ENCODE measurements at places on chromosomes 2 and 18.

DNA sequence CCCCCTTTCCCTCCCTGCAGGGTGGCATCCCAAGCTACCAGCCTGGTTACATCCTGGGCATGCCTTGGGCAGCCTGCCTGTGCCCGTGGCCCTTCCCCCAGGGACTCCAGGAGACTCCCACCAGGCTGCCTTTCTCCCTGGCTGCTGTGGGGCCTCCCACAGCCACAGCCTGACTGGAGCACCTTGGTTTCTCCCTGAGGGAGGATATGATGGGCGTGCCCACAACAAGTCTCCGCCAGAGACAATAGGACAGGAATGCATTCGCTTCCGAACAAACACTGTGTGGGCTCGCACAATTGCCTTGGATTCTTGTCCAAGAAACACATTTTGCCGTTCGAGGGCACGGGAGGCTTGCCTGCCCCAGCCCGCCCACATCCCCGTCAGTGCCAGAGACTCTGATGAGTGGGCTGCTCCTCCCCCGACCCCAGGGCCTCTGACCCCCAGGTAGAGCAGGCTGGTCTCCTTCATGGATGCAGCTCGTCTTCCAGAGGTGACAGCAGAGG, 102.1 kb downstream of the SMAD7 start:
- no peak for DNase-seq

GRCh38 chr2:7984693-7985353, 697.0 kb upstream of the ID2 start:
- no peak for DNase-seq

DNA sequence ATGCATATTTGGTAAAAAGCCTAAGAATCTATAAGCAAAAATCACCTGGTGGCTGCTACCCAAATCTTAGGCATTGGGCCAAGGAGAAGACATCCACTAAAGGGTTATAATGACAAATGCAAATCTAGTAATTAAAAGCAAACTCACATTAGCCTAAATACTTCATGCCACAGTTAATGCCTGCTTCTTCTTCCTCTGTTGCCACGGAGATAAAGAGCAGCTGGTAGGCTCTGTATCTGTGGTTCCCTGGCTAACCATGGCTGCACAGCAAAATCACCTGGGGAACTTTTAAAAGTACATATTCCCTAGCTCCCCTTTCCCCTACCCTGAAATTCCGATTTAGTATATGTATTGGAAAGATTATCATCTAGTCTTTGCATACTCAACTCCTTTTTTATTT, 114.3 kb downstream of the LNPK start:
- DNase-seq: no peak

DNA sequence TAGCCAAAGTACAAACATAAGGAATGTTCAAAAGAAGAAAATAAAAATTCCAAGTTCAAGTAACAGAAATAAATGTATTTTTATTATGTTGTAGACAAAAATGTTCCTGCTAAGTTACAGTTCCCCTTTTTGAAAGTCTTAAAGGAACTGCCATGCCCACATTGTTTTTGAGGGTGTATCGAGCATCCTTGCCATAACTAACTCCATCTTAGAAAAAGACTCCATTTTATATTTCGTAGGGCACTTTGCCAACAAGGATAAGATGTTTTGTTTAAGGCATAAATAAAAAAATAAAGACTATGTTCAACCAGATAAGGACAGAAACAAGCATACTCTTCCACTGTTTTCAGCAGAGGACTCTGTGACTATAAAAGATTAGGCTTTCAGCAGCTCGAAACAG, 67.3 kb downstream of the TMEM237 start:
- no peak for DNase-seq

- no peak for DNase-seq
These were observed 28.6 kb downstream of the TTC21B start for GRCh38 chr2:165924946-165925345.

DNA sequence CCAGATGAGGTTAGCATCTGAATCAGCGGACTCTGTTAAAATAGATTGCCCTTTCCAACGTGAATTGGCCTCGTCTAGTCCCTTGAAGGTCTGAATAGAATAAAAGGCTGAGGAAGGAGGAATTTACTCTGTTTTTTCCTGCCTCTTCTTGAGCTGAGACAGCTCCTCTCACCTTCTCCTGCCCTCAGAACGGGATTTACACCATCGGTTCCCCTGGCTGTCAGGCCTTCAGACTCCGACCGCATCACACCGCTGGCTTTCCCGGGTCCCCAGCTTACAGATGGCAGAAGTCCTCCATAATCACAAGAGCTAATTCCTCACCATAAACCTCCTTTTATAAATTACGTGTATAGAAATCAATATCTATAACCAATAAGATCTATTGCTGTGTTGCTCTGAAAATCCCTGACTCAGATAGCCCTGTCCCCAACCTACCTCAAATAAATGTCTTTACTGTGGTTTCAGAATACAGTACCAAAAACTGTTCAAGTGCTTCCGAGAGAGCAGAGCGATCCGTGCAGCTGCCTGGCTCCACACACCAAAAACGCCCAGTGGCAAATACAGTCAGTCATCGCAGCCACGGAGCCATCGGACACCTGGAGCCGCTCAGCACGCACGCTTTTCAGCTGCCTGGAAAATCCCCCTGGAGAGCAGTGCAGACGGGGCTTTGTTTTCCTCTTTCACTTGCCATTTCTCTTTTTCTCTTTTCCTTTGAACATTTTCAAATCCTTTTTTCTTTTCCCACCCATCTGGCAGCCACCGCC, 196.9 kb downstream of the NRP2 start:
- no peak for DNase-seq

- no peak for DNase-seq
These were observed 68.3 kb downstream of the SPRED2 start for GRCh38 chr2:65363879-65364666.

- no peak for DNase-seq
These were observed 18.8 kb upstream of the FAM110C start for GRCh38 chr2:65121-65520.

DNA sequence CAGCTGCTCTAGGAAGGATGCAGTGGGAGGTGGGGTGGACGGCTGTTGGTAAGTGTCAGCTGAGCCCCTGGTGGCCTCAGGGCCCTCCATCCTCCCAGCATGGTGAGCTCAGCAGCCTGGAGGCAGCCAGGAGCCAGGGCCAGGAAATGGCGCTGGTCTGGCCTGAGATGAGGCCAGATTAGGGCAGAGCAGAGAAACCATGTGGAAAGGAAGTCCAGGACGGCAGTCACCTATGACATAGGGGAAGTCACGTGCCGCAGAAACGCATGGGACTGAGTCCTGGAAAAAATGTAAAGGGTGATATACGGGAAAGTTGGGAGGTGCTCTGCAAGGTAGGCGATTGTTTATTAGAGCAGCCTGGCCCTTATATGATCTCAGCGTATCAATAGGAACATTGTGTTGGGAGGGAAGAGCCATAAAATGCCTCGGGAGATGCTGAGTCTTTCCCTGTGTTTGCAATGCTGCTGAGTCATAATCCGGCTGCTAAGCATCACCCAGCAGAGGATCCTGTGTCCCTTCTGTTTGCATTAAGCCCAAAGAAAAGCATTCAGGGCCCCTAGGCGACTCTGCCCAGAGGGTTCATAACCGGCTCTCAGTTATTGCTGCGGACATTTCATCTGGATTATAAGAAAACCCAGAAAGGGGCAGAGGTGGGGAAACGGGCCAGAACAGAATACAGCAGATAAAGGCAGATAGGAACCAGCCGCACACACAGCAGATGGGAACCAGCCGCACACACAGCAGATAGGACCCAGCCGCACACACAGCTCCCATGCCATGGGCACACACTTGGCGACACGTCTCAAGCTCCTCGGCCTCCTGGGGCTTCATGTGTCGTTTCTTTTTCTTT, 30.3 kb upstream of the B3GNT7 start:
- no peak for DNase-seq

GRCh38 chr18:49030692-49031443, 80.1 kb upstream of the SMAD7 start:
- DNase-seq: no peak

GRCh38 chr18:55582325-55582724, 5.7 kb downstream of the TCF4 start:
- no peak for DNase-seq

- no peak for DNase-seq
These were observed 57.1 kb upstream of the TWIST2 start for GRCh38 chr2:238790833-238791230.

- DNase-seq: peak; percentile 51
These were observed 67.4 kb downstream of the STEAP3 start for GRCh38 chr2:119290859-119291587.

DNA sequence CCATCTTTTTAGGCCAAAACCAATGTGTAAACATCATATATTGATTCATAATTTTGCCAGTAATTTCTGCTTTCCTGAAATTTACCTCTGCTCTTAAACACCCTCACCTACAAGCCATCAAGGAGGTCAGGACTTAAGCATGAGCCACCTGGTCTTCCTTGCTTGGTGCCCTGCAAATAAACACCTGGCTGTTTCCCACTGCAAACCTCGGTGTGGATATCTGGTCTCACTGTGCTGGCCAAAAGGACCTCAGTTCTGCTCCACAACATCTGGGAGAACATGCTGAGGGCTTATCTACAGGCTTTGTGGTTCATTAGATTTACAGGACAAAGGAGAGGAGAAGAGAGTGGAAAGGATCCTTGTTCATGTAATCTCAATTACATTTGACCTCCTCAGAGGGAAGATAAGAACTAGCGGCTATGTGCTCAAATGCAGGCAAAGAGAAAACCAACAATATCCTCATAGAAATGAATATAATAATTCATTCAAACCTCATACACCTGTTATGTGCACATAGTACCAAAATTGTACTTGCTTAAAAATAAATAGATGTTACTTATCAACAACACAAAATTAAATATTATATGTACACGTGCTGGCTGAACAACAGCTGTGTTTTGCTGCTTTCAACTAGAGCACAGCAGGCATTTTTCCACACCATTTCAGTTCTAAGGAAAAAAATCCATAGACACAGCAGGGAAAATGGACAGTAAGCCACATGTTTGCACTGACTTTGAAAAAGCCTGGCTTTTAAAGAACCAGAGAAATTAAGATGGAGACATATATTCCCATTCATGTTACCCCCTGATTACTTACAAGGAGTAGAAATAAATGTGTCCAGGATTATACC, 465.1 kb downstream of the LPIN1 start:
- DNase-seq: no peak

DNA sequence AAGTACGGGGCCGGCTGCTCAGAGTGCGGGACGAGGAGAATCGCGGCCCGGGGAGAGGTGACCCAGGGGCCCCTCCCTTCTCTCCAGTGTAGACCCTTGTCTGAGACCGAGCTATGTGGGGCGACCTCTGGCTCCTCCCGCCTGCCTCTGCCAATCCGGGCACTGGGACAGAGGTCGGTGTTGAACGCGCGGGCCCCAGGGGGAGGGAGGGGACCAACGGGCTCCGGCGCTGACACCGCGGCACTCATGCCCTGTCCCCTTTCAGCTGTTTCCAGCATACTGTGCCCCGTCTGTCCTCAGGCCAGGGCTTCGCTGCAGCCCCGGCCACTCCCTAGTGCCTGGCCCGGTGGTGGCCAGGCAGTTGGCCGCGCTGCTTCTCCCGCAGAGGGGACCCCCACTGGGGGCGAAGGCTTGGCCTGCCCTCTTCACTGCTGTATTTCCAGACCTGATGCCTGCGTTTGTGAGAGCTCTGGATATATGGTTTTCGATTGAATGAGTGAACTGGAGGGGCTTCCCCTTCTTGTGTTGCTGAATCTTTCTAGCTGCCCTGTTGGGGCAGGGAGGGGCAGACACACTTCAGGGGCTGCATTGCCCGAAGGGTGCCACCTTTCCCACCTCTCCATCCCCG, 809 bp downstream of the DBI start:
- peak; percentile 35 for DNase-seq

- no peak for DNase-seq
These were observed 69.4 kb downstream of the TXNL1 start for GRCh38 chr18:56568986-56569385.

DNA sequence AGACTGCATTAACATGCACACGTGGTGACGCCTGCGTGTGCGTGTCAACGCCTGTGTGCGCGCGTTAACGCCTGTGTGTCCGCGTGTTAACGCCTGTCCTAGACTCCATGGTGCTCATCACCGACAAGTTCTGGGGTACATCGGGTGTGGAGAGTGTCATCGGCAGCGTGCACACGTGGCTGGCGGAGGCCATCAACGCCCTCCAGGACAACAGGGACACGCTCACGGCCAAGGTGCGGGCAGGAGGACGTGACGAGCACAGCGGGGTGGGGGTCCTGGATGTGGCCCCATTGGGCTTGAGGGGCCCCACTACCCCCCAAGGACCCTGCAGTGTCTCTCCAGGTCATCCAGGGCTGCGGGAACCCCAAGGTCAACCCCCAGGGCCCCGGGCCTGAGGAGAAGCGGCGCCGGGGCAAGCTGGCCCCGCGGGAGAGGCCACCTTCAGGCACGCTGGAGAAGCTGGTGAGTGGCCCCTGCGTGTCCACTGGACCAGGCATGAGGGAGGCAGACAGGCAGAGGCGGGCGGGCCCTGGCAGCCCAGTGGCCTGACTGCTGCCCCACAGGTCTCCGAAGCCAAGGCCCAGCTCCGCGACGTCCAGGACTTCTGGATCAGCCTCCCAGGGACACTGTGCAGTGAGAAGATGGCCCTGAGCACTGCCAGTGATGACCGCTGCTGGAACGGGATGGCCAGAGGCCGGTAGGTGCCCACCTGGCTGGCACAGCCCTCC, 29.2 kb downstream of the GPC1 start:
- no peak for DNase-seq

- no peak for DNase-seq
These were observed 566.9 kb downstream of the BCL11A start for GRCh38 chr2:59986511-59986910.

- DNase-seq: no peak
These were observed 10.4 kb upstream of the ST8SIA5 start for GRCh38 chr18:46767217-46767616.

GRCh38 chr2:140392824-140393223, 1612.6 kb upstream of the NXPH2 start:
- no peak for DNase-seq

DNA sequence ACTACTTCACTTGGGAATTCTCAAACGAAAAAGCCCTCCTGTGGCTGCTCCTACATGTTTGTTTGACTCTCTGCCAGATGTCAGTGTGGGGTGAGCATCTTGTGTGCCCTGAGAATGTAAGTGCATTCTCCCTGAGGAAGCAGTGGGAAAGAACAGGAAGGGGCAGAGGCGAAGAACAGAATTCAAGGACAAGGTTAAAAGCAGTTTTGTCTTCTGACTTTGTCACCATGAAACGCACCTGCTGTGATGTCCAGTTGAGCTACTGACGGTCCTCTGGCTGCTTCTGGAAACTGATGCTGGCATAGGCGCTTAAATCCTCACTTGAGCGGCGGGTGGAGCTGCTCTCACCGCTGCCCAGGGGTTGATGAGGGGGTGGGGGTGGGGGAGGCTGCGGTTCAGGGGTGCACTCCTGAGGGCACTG, 4.9 kb downstream of the IRS1 start:
- no peak for DNase-seq
